ENCODE measurements at places on chromosomes 2 and 18.
A peak's percentile ranks its signal among the peaks of the same experiment; 100 is the strongest.

DNA sequence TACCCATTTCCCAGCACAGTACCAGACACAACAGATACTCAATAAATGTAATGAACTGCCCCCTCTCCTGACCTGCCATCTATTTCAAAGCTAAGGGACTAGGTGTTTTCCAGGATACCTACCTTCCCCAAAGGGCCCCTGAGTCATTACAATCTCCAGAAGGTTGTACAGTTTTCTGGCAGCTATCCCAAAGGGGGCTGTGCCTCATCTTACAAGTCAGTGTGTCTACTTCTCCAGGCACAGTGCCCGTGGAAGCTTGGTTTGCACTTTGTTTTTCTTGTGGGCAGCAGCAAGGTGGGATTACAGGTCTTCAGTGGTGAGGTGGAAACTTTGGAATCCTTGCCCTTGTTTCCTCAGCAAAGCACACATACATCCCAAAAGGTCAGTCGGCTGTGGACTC lies 62.8 kb upstream of the CYP26B1 start:
- no peak overlapping the region for H3K4me3 ChIP-seq
- no peaks in the 10 kb centered on the region for H3K27me3 ChIP-seq
- no peak overlapping the region for H3K27ac ChIP-seq
- no peaks in the 10 kb centered on the region for H3K36me3 ChIP-seq
- no peaks in the 10 kb centered on the region for H3K4me1 ChIP-seq

DNA sequence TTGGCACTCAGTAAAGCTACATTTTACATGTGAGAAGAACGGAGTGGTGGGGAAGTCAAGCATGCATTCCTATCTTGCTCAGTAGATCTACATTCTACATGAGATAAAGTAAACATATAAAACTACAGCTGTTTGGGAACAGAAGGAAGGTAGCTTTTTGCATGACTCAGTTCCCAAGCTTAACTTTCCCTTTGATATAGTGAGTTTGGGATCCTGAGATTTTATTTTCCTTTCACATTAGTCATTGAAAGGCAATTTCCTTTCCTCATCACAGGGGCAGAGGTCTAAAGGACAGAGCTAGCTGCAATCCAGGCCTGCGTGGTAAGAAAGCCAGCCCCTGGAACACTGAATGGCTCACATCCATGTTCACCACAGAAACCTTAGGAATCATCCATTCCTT lies 257.2 kb downstream of the SRBD1 start:
- no peak overlapping the region for H3K4me3 ChIP-seq
- no peak for DNase-seq
- peaks cover 3% of the 10 kb centered on the region for H3K27me3 ChIP-seq
- no peak overlapping the region for H3K27ac ChIP-seq
- H3K36me3 ChIP-seq = no peaks in the 10 kb centered on the region
- H3K4me1 ChIP-seq = no peaks in the 10 kb centered on the region

GRCh38 chr2:155250800-155251199 lies 552.3 kb downstream of the KCNJ3 start:
- no peaks in the 10 kb centered on the region for H3K4me1 ChIP-seq
- no peaks in the 10 kb centered on the region for H3K36me3 ChIP-seq
- no peak overlapping the region for H3K4me3 ChIP-seq

DNA sequence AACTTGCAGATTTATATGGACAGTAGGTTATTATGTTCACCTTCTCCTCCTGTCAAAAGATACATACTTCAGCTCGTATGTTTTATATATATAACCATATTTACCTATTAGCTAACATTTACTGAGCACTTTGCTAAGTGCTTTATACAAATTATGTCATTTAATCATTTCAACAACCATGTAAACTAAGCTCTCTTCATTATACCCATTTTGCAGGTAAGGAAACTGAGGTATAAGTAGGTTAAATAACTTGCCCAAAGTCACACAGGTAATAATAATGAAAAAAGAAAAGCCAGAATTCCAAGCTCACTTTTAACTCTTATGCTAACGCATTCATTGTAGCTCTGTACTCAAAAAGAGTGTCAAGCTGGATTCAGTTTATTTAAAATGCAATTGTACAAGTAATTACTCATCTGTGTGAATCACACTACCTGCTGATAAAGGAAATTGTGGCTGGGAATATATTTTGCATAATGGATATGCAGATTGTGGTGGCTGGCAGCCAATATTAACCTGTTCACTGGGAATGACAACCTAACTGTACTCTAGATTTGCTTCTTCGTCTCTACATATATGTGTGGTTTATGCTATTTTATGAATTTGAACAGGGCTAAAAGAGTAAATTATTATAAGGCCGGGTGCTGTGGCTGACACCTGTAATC lies 20.6 kb downstream of the SLC16A14 start:
- H3K36me3 ChIP-seq = no peaks in the 10 kb centered on the region
- H3K4me1 ChIP-seq = peaks cover 2% of the 10 kb centered on the region
- no peak overlapping the region for H3K27ac ChIP-seq
- no peak overlapping the region for H3K4me3 ChIP-seq
- no peak for DNase-seq

DNA sequence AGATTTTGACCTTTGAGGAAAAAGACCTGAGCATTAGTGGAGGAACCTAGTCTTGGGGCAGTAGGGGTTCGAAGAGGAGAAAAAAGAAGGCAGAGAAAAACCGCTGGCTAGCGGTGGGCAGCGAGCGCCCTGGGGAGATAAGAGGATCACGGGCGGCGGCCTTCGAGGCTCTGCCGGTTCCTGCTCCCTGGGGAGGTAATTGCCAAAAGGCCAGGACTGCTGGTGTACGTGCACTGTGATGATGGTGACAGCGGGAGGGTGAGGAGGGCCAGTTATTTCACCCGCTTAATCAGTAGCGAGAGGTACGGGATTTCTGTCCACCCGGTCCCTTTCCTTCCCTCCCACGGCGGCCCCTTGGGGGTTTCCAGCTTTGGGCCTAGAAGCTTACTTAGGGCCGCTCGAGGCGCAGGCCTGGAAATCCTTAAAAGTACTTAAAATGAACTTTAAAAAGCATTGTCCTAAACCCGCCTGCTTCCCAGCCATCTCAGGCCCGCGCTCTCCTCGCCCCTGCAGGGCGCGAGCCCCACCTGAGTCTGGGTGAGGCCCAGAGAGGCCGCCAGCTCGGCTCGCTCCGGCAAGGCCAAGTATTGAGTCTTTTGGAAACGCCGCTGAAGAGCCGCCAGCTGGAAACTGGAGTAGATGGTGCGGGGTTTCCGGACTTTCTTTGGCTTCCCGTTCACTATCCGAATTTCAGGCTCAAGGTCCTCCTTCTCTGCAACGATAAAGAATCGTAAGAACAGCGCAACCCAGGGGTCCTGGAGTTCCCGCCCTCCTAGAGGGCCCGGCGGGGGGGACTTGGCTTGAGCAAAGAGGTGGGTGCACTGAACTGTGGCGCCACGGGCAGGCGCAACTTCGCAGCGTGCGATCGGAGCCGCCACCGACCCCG lies 1.5 kb downstream of the DLX2 start:
- H3K4me3 ChIP-seq = peak overlapping the region; percentile 84
- peaks cover 84% of the 10 kb centered on the region for H3K27me3 ChIP-seq
- H3K27ac ChIP-seq = peak overlapping the region; percentile 49
- peaks cover 6% of the 10 kb centered on the region for H3K36me3 ChIP-seq
- DNase-seq = no peak

- no peaks in the 10 kb centered on the region for H3K27me3 ChIP-seq
- DNase-seq = no peak
- H3K36me3 ChIP-seq = peaks cover 9% of the 10 kb centered on the region
- H3K4me1 ChIP-seq = peaks cover 24% of the 10 kb centered on the region
- H3K27ac ChIP-seq = no peak overlapping the region
- H3K4me3 ChIP-seq = no peak overlapping the region
These were observed 197.2 kb downstream of the HDAC4 start for GRCh38 chr2:239203443-239204135.

- peaks cover 2% of the 10 kb centered on the region for H3K27me3 ChIP-seq
- peak overlapping the region; percentile 88 for H3K27ac ChIP-seq
- H3K4me1 ChIP-seq = peaks cover 37% of the 10 kb centered on the region
- H3K36me3 ChIP-seq = peaks cover 22% of the 10 kb centered on the region
These were observed 797 bp downstream of the TXNL4A start for GRCh38 chr18:79987566-79987965.

DNA sequence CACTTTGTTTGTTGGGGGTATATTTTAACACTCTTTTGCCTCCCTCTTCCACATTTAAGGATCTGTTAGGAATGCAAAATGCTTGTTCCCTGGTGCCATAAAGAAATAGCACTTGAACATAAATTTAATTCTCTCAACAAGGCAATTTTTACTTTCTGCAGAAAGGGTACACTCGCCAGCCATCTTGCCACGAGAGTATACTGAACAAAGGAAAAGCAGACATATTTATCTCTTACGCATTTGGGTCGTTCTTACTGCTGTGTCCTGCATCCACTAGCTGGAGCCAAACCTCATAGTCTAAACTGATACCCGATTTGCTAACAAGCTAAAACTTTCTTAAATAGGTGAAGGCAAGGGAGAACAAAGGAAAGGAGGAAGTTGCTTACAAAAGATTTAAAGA lies 129.5 kb downstream of the B3GNT2 start:
- H3K27me3 ChIP-seq = peaks cover 2% of the 10 kb centered on the region
- no peak overlapping the region for H3K4me3 ChIP-seq
- H3K27ac ChIP-seq = no peak overlapping the region
- no peak for DNase-seq
- H3K36me3 ChIP-seq = no peaks in the 10 kb centered on the region

DNA sequence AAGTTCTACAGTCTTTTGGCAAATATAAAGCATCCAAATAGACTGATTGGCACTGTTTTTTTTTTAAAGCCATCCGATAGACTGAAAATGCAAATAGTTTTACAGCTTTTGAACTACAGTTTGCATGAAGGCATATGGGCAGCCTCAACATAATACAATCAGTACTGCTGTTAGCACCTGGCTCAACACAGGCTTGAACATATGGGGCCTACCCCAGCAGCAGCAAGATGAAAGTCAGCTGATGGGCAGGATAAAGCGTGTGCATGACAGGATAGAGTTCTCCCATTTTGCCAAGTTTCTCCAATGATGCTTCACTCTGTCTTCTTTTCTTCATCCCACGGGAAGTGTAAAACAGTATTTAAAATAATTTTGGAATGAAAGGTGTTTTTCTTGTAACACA lies 1.3 kb upstream of the AKAIN1 start:
- H3K4me3 ChIP-seq = no peak overlapping the region
- DNase-seq = no peak
- no peak overlapping the region for H3K27ac ChIP-seq
- no peaks in the 10 kb centered on the region for H3K36me3 ChIP-seq
- H3K4me1 ChIP-seq = peaks cover 3% of the 10 kb centered on the region

- DNase-seq = no peak
- no peak overlapping the region for H3K4me3 ChIP-seq
- H3K27ac ChIP-seq = no peak overlapping the region
These were observed 256.5 kb downstream of the CD226 start for GRCh38 chr18:69691008-69691760.

GRCh38 chr2:134201533-134201932 lies 52.3 kb upstream of the MGAT5 start:
- peaks cover 3% of the 10 kb centered on the region for H3K4me1 ChIP-seq
- no peaks in the 10 kb centered on the region for H3K36me3 ChIP-seq
- DNase-seq = no peak
- no peak overlapping the region for H3K4me3 ChIP-seq

DNA sequence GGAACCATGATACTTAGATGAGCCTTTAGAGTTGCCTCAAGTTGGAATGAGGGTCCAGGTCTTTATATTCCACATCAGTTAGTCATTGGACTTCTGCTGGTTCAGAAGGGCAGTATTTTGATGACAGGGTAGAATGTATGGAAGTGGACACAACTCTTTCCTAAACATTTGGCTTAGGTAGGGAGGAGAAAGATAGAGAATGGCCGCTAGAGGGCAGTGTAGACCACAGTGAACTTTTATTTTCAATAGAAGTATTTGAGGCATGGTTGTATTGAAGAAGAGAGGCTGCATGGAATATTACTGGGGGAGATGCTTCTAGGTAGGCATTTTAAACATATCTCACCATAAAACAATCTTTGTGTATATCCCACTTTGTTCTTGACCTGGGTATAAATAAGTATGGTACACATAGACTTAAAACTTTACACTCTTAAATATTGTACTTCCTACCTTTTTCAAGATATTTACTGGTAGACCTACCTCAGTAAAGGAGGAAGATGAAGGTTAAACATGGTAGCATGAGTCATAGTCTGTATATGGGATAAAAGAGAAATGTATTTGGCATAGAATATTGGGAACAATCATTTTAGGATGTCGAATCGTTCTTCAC lies 497.6 kb upstream of the FAM98A start:
- no peaks in the 10 kb centered on the region for H3K4me1 ChIP-seq
- no peak overlapping the region for H3K4me3 ChIP-seq
- DNase-seq = peak; percentile 4
- no peaks in the 10 kb centered on the region for H3K36me3 ChIP-seq
- no peaks in the 10 kb centered on the region for H3K27me3 ChIP-seq

DNA sequence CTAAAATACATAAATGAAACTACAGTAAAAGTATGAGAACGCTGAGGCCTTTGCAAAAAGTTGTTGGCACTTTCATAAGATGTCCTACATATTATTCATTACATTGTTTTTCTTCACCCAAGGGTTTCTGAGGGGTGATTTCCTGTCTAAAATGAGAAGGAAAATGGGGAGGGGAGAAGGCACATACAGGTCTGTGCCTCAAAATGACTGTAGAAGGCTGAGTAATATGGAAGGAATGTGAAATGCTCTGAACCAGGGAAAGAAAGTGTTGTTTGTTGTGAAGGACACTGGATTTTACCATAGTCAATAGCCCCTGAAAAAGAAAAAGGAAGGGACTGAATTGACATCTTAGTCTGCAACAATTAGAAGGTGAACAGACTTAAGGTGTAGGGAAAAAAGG lies 99.5 kb upstream of the RNF152 start:
- no peak overlapping the region for H3K4me3 ChIP-seq
- no peaks in the 10 kb centered on the region for H3K36me3 ChIP-seq
- no peak overlapping the region for H3K27ac ChIP-seq
- no peak for DNase-seq

DNA sequence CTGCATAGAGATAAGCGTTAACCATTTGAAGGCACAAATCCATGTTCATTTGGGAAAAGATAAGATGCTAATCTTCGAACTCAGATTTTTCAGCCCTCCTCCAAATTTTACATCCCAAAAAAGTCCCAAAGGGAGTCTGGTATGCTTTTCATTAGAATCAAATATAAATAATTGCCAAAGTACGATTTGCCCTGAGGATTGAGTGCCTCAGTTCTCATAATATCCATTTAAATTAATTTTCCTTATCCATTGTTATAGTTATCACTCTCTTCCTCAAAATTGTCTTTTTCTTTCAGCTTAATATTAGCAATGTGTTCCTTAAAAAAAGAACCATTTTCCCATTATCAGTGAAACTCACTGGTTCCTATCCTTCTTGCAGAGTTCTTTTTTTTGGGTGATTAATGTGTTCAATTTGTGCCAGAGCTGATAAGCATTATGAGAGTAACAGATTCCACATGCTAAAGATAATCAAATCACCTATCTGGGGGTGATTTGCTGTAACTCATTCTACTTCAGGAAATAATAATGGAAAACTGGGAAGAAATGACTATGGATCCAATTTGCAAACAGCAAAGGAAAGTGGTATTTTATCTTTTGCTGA lies 686 bp downstream of the HNMT start:
- no peak overlapping the region for H3K27ac ChIP-seq
- no peak overlapping the region for H3K4me3 ChIP-seq
- H3K4me1 ChIP-seq = no peaks in the 10 kb centered on the region
- H3K27me3 ChIP-seq = no peaks in the 10 kb centered on the region
- no peaks in the 10 kb centered on the region for H3K36me3 ChIP-seq

- H3K4me3 ChIP-seq = no peak overlapping the region
- DNase-seq = no peak
- no peaks in the 10 kb centered on the region for H3K27me3 ChIP-seq
- peaks cover 20% of the 10 kb centered on the region for H3K4me1 ChIP-seq
These were observed 51.8 kb downstream of the SERTAD2 start for GRCh38 chr2:64601785-64602391.
